ENCODE measurements at places on chromosomes 6 and 20. TPM values are rescaled to one million over a fixed set of nuclear protein-coding genes. Genes with fewer than 3 reads are reported as not detected.

DNA sequence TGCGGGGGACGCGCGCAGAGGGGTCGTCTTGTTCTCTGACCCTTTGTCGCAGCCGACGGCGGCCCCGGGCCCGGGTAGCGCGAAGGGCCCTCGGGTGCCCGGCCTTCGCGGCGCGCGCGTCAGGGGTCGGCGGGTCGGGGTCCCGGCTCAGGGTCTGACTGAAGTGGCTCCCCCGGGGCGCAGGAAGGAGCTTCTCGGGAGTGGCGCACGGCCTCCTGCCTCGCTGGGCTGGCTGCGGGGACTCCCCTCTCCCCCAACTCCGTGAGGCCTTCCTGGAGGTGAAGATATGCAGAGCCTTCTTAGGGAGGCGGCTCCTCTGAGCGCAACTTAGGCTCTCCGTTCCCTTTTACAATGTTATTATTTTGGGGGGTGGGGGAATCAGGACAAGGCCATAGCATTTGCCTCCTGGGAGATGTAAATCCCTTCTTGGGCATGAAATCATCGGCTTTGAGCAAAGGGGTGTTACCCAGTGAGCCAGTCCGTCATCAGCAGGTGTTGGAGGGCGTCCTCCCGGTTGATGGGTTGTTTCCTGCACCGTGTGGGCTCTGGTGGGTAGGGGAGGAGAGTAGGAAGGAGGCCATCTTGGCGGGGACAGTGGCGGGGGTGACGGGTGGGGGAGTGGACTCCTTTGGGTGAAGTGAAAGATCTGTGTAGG lies 523 bp downstream of the CDS2 start:
- DNase-seq = peak; percentile 45

CPXM1 gene
- 0.14 TPM for total RNA-seq

GRCh38 chr6:162907876-162908481 lies 180.2 kb downstream of the PACRG start:
- DNase-seq = no peak

DNA sequence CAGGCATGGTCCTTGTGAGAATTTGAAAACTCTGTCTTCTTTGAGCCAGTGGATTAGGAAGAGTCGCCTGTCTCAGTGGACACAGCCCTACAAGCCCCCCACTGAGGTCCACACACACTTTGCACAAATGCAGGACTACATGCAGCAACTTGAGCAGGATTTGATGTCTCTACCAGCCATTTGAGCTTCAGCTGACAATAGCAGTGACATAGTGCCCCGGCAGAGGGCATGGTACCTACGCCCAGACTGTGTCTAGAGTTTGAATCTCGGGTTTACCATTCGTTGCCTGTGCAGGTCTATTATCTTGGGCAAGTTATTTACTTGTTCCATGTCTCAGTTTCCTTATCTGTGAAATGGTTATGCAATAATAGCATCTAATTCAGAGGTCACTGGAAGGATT lies 580.1 kb downstream of the TFAP2B start:
- DNase-seq = peak; percentile 37

DNA sequence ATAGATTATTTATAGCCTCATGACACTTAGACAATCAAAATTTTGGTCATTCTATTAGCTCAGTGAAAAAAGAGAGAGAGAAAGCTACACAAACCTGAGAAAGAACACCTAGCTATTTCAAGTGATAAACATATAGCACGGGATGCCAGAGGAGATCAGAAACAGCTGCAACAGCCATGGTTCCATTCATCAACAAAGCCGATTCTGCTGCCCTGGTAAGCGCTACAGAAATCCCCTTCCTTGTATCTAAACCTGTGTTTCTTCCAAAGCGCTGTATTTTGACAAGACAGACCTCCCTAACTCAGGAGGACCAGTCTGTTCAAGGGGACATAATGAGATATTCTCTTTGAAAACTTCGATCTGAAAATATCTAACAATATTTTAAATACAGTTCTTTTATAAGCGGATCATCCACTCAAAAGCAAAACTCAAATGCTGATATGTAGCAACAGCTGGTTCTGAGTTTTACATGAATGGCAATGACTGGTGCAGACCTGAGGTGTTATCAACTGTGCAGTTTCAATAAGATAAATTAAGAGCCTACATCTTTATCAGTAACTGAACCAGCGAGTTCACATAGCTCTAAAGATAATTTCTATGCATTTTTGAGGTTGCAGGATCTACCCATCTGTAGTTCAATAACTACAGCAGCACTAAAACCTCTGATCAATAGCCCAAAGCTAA lies 447.8 kb downstream of the FRK start:
- DNase-seq = no peak

CCND3 gene
- total RNA-seq = 90.4 TPM

DNA sequence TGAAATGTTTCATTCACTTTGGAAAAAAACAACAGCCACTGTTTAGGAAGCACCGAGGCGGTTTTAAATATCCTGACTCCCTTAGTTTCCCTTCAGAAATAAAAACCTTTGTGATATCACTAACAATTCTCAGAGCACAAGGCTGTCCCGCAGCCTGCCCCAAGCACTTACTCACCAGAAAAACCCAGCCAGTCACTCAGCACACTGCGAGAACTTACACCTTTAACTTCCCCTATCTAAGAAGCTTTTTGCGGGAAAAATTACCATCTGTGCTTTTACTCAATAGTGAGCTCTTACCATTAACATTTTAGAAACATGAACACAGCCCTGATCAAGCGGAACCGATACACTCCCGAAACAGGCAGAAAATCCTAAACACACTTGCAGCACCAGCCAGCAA lies 9.3 kb downstream of the ZBTB46 start:
- no peak for DNase-seq
